GM12891 (cell line): ENCODE measurements at places on chromosomes 12 and 14.
A peak's percentile ranks its signal among the peaks of the same experiment; 100 is the strongest.

DNA sequence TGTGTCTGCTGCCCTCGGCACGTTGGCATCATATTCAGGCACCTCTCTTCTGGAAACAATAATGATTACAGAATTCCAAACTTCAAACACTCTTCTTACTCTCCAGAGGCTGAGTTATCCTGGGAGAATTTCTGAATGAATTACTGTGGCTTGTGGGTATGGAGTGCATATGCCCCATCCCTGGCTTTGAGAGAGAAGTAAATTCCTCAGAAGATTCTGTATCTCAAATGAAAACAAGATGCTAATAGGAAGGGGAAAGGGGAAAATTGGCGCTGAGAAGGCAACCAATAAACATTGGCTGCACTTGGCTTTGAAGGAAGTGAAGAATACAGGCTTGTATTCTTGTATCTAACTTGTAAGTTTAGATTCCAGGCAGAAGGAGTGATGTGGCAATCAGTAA, 132.0 kb upstream of the NOVA1 start:
- DNase-seq = no peak

DNA sequence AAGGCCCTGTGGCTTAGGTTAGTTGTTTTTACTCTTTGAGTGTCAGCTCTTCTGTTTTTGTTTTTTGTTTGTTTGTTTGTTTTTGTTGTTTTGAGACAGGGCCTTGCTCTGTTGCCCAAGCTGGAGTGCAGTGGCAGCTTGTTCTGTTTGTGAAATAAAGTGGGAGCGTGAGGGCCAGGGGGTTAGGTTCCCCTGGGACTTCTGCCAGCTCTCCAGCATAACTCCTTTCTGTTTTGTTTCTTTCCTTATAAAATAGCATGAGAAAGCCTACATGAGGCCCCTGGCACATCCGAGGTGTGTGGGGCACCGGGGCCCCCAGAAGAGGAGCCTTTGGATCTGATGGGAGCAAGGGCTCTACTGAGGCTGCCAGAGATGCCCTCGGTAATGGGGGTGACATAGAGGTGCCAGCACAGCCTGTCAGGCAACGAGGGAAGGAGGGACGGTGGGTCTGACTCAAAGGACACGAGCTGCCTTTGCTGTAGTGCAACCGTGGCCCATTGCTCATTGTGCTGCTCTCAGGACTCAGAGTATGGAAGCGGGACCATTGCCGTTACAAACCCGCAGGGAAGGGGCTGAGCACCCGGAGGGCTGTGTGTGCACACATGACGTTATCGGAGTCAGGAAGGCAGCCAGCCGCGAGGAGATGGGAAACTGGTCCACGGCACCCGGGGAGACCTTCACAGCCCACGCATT, 9.1 kb upstream of the SERPINA11 start:
- no peak for DNase-seq

GRCh38 chr14:56199982-56200577, 81.9 kb downstream of the PELI2 start:
- DNase-seq = no peak

GRCh38 chr12:63047146-63047545, 103.9 kb downstream of the AVPR1A start:
- no peak for DNase-seq

- DNase-seq = no peak
Measured at GRCh38 chr14:61652526-61653262, 42.6 kb upstream of the HIF1A start.

GRCh38 chr14:85471744-85472143, 58.2 kb upstream of the FLRT2 start:
- DNase-seq = no peak

DNA sequence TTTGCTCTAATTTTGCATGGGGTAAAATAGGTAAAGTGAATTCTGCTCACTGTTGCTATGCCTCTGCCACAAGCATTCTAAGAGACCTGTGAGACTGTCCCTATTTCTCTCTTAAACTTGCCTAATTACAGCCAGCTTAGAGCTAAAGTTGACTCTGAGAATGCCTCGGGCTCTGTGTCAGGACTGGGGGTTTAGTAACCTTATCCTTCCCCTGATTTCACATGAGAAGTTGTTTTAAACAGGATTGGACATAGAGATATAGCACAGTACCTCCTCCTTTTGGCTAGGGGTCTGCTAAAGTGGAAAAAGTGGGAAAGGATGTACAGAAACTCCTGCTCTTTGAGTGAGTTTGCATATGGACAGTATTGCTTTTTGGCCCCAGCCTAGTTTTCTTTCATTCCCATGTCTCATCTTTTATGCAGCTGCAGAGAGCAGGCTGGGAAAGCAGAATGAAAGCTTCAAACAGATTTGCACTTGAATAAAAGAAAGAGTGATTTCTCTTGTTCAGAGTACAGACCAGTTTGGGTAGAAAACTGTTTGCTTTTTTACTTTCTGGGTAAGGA, 122.0 kb downstream of the RAD51B start:
- DNase-seq = no peak

DNA sequence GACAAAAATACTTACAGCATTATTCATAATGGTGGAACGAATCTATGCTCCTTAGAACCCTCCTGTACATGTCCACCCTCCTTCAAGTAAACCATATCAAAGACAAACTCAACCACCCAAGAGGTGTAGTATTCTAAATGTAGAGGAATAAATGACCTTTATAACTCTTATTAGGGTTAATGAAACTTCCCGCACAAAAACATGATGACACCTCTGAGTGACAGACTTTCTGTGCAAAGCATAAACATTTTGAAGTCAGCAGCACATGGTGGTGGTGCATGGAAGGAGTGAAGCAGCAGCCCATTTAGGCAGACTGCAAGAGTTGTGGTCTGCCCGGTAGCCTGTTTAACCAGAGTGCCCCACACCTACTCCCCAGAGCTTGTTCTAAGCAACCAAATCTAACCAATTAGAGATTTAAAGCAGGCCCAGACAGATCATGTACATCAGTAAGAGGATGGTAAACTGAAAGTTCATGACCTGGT, 615 bp upstream of the ASB8 start:
- DNase-seq = no peak

DNA sequence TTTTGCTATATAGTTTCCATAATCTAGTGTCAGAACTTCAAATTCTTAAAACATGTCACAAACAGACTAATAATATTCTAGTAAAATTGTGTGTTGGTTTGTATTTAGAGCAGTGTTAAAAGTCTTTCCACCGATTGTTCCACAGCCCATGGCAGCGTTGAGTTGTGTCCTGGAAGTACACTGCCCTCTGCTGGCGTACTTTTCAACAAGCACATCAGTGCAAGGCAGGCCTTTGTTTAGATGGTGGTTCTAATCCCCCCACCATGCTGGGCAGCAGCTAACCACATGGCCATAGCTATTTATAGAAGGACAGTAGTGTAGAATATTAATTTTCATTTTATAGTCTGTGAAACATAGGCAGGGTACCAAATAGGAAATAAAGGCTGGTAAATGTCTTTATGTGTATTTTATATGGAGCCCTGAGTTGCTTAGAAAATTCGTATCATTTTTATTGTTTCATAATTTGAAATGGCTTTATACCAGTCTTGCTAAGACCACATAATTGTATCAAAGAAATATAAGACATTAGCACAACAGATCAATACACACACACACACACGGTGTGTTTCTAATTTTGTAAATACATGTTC, 235.4 kb downstream of the SEC23A start:
- DNase-seq = peak; percentile 12

GRCh38 chr12:22042976-22043669, 2.9 kb upstream of the CMAS start:
- DNase-seq = no peak

GRCh38 chr12:109461846-109462756, 15.0 kb downstream of the KCTD10 start:
- no peak for DNase-seq
